ENCODE measurements at places on chromosomes 7 and 10. TPM values are rescaled to one million over a fixed set of nuclear protein-coding genes. Genes with fewer than 3 reads are reported as not detected.

Gene DNTT
- not detected for total RNA-seq

Gene TMEM273
- not detected for total RNA-seq

Gene HOXA6
- not detected for total RNA-seq

Gene CLCN1
- not detected for total RNA-seq

Gene CHN2
- total RNA-seq, result 3.6 TPM

Gene EPO
- not detected for total RNA-seq

Gene CSTF2T
- total RNA-seq, result 23.9 TPM

Gene BET1
- 38.0 TPM for total RNA-seq

Measured in astrocyte (in vitro differentiated cells and primary cell).